Dorsolateral prefrontal cortex (tissue), 122 donors: ENCODE measurements at places on chromosomes 3 and 15. TPM values are rescaled to one million over a fixed set of nuclear protein-coding genes. Genes with fewer than 3 reads are reported as not detected.

- no peak for DNase-seq
Observed at GRCh38 chr3:73401059-73401458, 223.7 kb downstream of the PDZRN3 start.

DNA sequence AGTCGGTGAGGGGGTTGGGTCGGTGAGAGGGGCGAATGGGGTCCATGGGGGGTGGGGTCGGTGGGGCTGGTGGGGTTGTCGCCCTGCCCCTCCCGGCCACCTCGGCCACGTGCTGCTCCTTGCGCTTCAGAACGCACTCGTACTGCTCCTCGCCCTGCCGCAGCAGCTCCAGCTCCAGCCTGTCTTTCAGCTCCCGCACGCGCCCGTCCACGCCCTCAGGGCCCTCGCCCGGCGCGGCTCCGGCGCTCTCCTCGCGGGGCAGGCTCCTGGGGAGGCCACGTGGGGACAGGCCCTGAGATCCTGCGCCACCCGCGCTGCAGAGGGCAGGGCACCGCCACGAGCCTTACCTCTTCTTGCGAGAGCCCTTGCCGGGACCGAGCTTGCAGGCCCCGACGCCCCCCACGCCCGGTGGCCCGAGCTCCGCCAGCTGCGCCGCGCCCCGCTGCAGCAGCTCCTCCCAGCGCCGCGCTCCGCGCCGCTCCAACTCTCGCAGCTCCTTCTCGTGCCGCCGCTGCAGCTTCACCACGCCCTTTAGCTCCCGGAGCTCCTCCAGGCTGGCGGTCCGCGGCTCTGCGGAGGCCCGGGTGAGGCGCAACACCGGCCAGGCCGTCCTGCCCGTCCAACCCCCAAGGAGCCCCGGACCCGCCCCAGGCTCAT is 8.2 kb upstream of the ANKRD63 start:
- DNase-seq: no peak

GRCh38 chr3:19920401-19921080 is 13.5 kb downstream of the EFHB start:
- DNase-seq: no peak

- DNase-seq: no peak
Observed at GRCh38 chr3:136311261-136311660, 61.1 kb downstream of the PCCB start.

- DNase-seq: no peak
Observed at GRCh38 chr3:100437721-100438622, 36.6 kb downstream of the LNP1 start.

GRCh38 chr15:78072080-78072892 is 5.2 kb downstream of the TBC1D2B start:
- no peak for DNase-seq

LIPC gene
- 0.74 TPM for total RNA-seq

RYR3 gene
- total RNA-seq: 64.1 TPM

SMCO1 gene
- total RNA-seq: not detected

GRAMD2A gene
- 2.4 TPM for total RNA-seq

DNA sequence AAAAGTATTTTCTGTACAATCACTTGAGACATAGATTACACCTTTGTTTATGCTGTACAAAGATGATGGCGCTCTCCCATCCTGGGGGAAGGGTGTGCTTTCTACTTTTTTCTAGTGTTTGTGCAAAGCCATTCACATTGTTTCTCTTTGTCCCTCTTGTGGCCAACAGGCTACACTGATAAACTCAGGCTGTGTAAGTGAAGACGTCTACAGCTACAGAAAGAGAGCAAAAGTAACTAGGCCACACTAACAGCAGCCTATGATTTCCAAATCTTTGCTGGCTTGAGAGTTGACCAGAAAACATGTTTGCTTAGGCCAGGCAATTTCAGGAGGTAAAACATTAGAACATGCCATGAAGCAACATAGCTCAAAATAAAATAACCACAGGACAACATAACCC is 75.1 kb downstream of the FOXB1 start:
- DNase-seq: no peak

AGBL1 gene
- 1.2 TPM for total RNA-seq

CMSS1 gene
- 45.0 TPM for total RNA-seq

DNA sequence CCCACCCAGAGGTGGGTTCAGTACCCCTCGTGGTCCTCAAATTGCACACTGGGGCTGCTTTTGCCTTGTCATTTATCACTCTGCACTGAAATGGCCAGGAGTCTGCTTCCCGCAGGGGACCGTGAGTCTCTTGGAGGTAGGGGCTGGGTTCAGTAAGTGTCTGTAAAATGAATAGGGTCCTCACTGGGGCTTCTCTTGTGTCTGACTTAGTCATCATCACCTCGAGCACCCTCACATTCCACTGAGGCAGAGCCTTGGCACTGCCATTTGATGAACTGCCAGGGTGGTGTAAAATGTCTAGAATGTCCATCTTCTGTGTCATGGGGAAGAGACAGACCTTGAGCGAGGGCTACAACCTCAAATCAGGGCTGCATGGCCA is 61.0 kb upstream of the RYK start:
- no peak for DNase-seq

DNA sequence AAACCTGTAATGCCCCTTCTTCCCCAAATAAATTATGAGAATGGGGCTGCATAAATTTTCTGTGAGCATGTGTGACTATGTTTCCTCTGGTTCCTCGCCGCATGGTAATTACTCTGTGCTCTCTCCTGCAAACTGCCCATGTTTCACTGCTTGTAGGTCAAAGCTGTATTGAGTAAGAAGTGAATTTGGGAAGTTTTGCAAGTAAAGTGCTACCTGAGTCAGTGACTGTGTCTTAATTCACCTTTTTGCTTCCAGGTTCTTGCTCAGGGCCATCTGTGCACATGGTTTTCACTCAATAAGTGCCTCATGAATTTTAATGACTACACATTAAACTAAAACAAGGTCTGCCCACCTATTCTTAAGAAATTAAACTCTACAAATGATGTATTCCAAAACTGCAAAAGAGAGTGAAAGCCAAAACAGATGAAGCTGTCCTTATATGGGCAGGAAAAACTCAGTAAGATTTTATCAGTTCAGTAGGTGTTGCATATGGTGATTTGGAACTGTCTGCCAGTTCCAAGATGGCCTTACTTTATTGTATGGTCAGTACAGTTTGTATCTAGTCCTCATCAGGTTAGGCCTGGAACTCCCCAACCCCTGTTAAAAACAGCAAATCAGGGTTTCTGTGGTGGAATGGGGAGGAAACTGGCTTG is 100.0 kb downstream of the LPP start:
- no peak for DNase-seq

KPNA4 gene
- total RNA-seq: 64.9 TPM

KIF7 gene
- total RNA-seq: 5.4 TPM

GRCh38 chr3:125059488-125060245 is 3.9 kb upstream of the HEG1 start:
- no peak for DNase-seq

DNA sequence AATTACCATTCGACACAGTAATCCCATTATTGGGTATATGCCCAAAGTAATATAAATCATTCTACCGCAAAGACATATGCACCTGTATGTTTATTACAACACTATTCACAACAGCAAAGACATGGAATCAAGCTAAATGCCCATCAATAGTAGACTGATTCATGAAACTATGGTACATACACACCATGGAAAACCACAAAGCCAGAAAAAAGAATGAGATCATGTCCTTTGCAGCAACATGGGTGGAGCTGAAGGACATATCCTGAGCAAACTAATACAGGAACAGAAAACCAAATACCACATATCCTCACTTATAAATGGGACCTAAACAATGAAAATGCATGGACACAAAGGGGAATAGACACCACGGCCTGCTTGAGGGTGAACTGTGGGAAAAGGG is 11.1 kb upstream of the MCF2L2 start:
- DNase-seq: no peak

- no peak for DNase-seq
Observed at GRCh38 chr3:13265507-13265906, 154.6 kb downstream of the NUP210 start.

DNA sequence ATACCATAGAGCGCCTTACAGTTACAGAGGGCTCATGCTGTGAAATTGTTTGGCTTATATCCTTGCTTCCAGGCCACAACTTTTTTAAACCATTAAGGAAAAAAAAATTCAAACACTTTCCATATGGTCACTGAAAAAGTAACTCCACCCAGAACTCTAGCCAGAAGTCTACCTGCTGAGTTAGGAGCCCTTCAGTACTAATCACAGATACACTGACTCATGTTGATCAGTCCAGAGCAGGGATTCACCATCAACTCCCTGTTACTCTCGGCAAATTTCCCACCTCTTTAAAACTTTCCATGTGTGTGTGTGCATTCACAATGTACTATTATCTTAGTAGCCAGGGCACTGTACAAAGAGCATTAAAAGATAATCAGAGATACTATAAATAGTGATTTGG is 372.8 kb downstream of the MAGI1 start:
- DNase-seq: no peak

DNA sequence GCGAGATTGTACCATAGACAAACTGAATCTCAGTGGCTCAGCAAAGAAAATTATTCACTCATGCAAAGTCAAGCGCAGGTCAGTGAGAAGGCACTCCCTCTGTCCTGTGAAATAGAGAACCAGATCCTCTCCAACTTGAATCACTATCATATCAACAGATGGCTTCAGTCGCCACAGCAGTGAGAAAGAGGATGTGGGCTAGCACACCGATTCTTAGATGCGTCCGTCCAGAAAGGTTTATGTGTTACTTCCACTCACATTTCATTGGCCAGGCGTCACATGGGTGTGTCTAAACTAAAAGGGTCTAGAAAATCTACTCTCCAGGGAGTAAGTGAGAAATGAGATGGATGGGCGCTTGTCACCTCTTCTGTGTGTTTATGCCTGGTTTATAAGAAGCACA is 141.6 kb upstream of the KBTBD8 start:
- no peak for DNase-seq

GRCh38 chr3:118527514-118528044 is 507.1 kb downstream of the IGSF11 start:
- DNase-seq: no peak

MGLL gene
- total RNA-seq: 139 TPM

CASR gene
- total RNA-seq: not detected

GABRB3 gene
- 125 TPM for total RNA-seq

- no peak for DNase-seq
Observed at GRCh38 chr3:48464713-48465221, 18.2 kb downstream of the ATRIP start.

DNA sequence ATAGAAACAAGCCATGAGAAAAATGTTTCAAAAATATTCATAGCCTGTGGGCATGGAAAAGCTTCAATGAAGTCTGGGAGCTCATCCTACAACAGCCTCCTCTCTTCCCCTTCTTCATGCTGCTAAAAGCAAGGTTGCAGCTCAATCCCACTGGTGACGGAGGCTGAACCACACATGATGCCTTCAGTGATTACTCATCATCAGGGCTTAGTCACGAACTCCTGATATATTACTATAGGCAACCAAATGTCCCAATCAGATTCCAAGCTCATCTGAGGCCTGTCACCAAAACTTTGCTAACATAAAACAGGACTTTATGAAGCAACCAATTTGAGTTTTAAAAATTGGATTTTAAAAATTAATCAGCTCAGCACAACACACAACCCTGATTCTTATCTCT is 24.0 kb upstream of the SLC24A5 start:
- DNase-seq: peak; percentile 24

TP63 gene
- 0.28 TPM for total RNA-seq

DNA sequence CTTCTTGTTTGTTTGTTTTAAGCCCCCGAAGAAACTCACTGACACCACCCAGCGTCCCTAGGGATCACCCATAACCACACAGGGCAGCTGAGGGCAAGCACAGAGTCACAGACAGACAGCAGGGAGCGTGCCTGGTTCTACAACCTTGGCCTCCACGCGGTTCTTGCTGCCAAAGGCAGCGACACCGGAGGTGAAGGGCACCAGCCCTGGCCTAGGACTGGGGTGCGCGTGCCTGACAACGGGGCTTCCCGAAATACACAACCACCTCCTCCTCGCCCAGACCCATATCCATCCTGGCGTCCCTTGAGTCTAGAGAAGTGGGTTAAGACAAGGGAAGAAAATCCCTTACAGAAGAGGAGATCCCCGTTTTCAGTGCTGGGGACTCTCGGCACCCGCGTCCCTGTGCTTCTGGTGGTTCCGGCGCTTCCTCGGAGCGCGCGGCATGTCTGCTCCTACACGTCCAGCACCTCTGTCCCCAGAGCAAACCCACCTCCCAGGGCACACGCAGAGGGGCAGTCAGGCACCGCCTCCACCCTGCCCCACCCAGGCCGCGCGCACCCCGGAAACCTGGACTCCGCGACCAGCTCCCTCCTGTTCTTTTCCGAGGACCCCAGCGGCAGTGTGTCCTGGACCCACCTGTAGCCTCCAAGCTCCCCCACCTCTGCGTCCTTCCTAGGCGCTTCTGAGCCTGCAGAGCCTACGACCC is 911 bp downstream of the RFTN1 start:
- no peak for DNase-seq

SNAPC5 gene
- total RNA-seq: 29.2 TPM
